RWPE1 (cell line): ENCODE measurements at places on chromosomes 5 and 9.
A peak's percentile ranks its signal among the peaks of the same experiment; 100 is the strongest.

GRCh38 chr9:121277518-121278295, 9.7 kb downstream of the GSN start:
- no peak for DNase-seq

DNA sequence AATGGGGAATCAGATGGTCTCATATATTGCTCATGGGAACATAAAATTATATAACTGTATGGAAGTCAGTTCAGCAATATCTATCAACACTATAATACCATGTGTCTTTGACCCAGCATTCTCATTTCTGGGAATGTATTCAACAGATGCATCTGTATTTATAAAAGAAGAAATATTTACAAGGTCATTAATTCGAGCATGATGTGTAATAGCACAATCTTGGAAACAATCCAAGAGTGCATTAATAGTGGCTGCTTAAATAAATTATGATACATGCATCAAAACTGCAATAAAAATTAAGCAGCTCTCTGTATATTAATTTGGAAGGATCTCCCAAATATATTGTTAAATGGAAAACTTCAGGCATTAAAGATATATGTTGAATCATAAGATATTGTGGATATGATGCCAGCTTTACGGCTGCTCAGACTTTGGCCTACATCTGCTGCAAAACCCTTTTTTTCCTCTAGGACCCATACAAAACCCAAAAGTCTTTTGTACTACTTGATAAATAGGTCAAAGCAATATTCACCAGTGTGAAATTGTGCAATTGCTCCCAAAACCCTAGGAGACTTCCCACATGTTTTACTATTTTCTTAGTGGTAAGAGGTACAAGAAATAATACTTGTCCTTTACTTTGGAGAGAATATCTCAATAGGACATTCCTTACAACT, 45.3 kb upstream of the ISOC1 start:
- DNase-seq = no peak

GRCh38 chr9:71760901-71761300, 7.4 kb downstream of the CEMIP2 start:
- DNase-seq = no peak

DNA sequence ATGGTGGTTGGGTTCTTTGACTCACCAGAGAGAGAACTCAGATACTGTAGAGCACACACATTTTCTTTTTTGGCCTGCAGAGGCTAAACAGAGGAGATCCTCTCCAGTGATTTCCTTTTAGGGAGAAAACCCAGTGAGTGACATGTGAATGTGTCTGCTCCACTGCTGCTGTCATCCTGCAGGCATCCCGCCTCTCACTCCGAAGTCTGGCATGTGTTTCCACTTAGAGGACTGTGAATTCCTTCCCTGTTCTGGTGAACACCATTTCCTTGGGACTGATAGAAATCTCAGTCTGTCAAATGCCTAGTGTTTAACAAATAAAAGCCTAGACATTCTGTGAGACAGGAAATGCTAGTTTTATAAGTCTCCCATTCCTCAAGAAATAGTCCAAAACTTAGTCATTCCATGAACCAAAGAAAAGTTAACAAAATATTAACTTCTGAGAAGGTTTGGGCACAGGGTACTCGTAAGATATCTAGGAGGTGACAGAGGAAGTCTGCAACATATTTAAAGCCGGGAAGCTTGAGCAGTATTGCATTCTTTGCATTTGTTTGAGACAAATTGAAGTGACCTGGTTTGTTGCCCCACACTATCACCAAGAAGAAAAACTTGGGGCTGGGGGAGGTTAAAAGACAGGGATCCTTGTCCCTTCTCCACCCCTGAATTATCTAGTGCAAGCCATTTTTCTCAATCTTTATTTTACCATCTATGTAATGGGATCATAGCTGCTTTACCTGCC, 74.9 kb upstream of the NIPAL4 start:
- DNase-seq = peak; percentile 34

- no peak for DNase-seq
These were observed 47.8 kb downstream of the PTTG1 start for GRCh38 chr5:160469156-160470144.

DNA sequence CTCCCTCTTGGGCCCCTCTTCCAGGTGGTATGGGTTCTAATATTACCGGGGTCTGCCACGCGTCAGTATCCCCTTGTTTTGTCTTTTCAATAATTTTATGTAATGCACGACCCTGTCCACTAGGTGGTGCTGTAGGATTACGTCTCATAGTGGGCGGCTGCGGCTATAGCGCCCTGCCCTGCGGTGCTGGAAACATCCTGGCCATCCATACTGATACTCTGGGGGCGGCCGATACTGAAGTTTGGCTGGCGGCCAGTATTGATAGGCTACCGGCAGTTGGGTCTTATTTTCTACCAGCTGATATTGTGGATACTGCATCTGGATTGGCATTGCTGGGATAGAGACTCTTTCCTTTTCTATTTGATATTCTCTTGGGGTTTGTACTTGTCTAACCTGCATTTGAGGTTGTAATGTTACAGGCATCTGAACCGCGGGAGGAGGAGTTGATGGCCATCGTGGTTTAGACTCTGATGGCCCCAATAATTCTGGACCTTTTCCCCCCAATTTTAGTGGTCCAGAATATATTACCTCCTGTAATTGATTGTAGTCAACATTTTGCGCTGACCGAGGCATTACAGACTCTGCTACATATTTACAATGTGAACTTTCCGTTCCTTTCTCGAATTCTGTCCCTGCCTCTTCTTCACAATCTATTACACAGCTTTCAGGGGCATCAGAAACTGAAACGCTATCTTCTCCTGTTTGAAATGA, 3.3 kb upstream of the TMEM141 start:
- peak; percentile 69 for DNase-seq

- DNase-seq = peak; percentile 17
These were observed 432.6 kb upstream of the SLC30A5 start for GRCh38 chr5:68661237-68661636.

DNA sequence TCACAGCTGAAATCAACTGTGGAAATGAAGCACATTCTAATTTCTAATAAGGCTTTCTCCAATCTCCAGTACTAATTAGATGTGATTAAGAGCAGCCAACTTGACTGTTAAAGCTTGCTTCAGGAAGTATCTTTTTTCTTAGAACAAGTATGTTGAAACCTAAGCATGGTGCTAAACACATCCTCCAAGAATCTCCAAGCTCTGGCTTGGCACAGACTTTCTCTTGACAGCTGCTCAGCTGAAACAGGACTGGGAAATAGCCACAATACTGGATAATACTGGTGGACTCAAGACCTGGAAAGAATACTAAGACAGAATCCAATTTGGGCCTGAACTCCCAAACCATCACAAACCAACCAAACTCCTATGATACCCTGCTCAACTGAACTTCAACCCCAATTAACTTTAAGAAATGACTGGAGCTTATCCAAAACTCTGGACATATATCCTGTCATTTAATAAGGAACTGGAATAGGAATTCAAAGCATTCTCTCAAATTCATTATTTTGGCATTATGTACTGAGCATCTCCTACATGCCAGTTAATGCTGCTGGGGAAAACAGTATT, 16.2 kb downstream of the PRKAA1 start:
- no peak for DNase-seq

DNA sequence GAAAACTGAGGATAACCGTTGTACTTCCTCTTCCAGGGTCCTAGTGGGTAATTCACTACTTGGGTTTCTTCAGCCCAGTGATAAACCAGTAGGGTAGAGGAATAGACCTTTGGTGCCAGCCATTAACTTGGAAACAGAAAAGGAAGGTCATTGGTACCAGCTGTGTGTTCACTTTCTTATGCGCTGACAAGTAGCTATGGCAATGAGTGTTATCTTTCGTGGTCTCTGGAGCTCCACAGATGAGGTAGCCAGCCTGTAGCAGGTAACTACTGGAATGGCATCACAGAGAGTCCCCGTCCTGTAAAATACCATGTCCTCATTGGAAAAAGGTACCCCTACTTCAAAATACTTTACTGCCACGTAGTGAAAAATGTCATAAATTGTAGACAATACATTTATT, 2.3 kb downstream of the UHRF2 start:
- no peak for DNase-seq

- DNase-seq = peak; percentile 46
These were observed 2.0 kb downstream of the NIPBL start for GRCh38 chr5:36878392-36879082.

DNA sequence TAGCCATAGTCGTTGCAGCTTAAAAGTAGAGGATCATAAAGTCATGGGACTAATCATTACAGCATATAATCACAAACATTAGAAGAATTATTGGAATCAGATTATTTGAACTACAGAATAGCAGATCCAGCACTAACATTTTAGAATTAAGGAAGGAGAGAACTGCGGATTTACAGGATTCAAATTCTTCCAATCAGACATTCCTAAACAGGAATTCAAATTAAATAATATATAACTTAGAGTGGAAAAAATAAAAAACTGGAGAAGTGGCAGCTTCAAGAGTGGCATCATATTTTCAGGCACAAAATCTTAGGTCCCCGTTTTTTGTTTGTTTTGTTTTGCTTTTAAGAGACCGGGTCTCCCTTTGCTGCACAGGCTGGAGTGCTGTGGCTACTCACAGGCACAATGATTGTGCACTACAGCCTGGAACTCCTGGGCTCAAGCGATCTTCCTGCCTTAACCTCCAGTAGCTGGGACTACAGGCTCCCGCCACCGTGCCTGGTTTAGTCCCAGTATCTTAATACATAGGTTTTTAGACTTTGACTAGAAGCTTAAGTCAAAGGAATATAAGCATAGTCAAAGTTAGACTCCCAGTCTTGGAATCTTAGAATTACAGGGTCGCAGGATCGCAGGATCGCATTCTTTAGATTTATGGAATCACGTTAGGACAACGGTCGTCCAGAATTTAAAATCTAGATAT, 2.1 kb upstream of the FOXE1 start:
- no peak for DNase-seq

- no peak for DNase-seq
These were observed 17.7 kb downstream of the PCDHGC5 start for GRCh38 chr5:141506381-141507155.

DNA sequence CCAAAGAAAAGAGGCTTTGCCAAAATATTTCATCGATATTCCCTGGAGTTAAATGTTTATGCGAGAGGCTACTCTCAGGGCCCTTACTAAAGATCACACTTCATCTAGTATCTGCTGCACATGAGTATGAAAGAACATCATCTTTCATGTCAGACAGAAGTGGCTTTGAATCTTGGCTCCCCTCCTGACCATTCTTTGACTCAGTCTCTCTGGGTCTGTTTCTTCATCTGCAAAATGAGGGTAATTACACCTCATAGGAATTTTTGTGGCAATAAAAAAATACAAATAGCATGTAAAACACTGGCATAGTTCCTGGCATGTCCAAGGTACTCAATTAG, 58.1 kb downstream of the SLIT3 start:
- DNase-seq = no peak

- DNase-seq = no peak
These were observed 677.8 kb downstream of the TAF11L14 start for GRCh38 chr5:18312016-18312415.

GRCh38 chr5:111851631-111852548, 94.9 kb upstream of the NREP start:
- no peak for DNase-seq

DNA sequence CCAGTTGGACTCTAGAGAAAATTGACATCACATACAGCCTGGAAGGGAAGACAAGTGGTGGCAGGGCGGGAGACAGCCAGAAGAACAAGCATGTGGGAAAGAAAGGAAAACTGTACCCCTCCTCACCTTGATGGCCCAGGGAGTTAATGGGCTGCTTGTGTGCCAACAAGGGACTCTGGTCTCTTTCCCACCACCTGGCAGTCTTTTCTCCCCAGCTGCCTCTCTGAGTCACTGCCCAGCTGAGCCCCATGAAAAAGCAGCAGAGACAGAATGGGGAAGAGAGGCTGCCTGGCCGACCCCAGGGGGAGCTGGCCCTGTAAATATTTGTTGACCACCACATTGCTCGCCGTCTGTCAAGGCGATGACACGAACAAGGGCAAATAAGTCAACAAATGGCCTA, 359.4 kb downstream of the ENC1 start:
- no peak for DNase-seq

DNA sequence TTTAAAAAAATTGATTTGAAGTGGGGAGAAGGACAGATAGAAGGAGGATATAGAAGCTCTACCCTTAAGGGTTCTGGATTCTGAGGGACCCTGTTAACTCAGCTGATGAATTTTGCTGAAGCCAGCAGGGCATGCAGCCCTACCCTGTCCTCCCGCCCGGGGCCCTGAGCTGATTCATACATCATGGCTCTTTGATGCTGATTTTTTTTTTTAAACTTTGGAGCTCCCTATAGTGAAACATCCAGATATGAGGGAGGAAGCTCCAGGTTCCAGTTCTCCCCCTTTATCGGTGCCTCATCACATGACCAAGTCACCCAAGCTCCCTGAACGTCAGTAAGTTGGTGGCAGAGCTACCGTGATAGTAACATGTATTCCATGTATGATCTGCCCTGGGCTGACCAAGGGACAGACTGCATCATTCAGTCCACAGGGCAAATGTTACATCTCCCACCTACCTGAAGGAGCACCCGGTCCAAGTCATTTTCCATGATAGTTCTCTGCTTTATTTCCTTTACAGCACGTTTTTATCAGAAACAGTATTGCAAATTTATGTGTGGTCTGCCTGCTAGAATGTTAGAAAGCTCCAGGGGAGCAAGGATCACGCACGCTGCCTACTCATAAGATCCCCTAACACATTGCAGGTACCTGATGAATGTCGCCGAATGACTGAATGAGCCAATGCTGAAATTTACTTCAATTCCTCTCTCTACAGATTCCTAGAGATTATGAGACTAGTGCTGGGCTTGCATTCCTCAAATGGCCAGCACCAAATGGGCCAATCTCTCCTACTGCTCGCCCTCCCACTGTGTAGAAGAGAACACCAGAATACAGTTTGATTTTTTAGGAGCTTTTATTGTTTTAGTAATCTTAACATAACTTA, 25.9 kb downstream of the SPARC start:
- peak; percentile 63 for DNase-seq

DNA sequence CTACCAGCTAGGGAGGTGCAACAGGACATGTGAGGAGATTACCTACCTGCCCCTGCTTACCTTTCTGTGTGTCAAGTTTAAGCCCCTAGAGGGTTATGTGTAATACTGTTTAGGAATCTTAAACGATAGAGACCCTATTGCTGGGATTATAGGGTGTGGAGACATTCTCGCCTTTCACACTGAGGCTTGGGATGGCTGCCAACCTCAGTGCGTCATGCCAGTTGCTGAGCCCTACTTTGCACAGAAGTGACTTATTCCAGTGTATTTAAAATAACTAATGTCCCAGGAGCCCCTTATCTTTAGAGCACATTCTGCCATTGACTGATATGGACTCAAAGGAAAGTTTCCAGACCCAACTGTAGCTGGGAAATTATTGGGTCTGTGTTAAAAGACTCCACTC, 76.6 kb upstream of the XPA start:
- DNase-seq = peak; percentile 79

- no peak for DNase-seq
These were observed 123.5 kb upstream of the LMX1B start for GRCh38 chr9:126490214-126490631.

GRCh38 chr5:124402144-124402581, 344.3 kb downstream of the ZNF608 start:
- DNase-seq = peak; percentile 24

GRCh38 chr5:66658516-66658915, 62.3 kb downstream of the MAST4 start:
- no peak for DNase-seq

- DNase-seq = no peak
These were observed 25.5 kb downstream of the MEGF9 start for GRCh38 chr9:120688758-120689157.

GRCh38 chr9:33161011-33161588, 6.0 kb downstream of the B4GALT1 start:
- peak; percentile 93 for DNase-seq
